Amniotic epithelial cell (primary cell): ENCODE measurements at places on chromosomes 7 and 10.

GRCh38 chr10:10804998-10805740 is 212.5 kb upstream of the CELF2 start:
- peak; percentile 44 for DNase-seq

DNA sequence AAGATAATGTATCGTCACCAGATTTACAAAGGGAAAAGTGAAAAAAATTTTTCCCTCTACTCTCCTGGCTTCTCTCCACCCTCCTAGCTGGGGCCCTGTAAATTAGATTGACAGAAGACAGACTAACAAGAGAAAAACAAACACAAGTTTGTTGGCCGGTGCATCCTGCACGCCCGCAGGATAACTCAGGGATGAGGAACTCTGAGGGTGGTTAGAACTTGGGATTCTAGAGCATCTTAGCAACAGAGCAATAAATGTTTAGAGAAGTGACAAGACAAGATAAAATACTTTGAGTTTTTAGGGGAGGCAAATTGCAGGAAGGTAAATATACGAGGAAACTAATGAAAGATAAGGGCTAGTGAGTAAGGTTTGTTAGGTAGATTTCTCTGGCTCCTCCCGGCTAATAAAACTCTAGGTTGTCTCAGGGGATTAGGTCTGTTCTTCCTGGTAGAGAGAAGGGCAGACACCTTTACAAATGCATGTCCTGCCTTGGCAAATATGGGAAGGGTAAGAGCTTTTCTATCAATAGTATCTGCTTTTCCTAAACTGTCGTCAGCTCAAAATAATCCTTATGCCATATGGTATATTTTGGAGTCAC is 4.3 kb upstream of the UCN3 start:
- no peak for DNase-seq

GRCh38 chr10:28201410-28202400 is 101.2 kb downstream of the MPP7 start:
- DNase-seq: no peak

DNA sequence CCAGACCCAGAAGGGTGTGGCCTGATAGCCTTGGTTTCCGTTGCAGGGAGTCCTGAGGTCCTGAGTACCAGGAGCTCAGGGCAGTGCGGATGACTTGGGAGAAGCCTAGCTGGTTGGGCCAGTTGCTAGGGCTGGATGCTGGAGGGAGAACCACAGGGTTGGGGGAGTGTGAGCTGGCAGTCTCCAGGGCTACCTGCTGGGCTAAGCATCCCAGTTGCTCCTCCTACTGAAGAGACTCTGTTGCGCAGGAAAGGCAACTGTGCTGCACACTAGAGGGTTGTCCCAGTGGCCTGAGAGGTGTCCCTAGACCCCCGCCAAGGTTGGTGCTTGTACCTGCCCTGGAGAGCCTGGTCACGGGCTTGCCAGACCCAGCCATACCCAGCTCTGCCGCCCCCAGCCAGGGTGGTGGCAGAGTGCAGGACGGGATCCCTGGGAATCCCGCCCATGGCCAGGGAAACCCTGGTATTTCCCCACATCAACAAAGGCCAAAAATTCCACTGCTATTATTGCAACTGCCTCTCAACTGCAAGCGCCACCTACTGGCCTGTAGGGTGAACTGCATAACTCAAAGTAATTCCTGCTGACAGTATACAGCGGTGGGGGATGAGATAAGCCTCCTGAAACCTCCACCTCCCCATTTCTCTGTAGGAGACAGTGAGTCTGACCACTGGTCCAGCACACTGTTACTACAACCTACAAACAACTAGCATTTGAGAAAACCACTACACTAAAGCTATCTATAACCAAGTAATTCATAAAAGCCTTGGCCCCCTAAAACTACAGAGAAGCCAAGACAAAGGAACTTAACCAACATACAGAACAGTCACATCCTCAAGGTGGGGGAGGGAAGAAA is 67.6 kb upstream of the DDC start:
- DNase-seq: peak; percentile 69

DNA sequence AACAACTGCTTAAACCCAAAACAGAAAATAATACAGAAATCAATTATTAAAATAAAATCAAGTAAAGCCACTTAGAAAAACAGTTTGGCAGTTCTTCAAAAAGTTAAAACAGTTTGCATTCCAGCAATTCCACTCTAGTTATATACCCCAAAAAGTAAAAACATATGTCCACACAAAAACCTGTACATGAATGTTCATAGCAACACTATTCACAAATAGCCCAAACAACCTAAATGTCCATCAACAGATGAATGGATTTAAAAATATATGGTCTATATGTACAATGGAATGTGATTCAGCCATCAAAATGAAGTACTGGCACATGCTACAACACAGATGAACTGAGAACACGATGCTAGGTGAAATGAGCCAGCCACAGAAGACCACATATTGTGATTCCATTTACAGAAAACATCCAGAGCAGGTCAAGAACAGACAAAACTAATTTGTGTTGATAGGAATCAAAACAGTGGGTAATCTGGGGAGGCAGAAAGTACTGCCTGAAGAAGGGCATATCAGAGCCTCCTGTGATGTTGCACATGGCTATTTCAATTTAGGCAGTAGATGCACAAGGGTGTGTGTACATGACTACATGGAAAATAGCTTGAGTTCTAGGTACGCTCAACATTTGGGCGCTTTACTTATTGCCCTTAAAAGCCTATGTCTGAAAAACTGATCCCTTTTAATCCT is 66.3 kb downstream of the CYTH3 start:
- no peak for DNase-seq

- no peak for DNase-seq
Observed at GRCh38 chr10:28058746-28059145, 59.9 kb upstream of the ODAD2 start.

GRCh38 chr10:108039821-108040584 is 875.5 kb upstream of the SORCS1 start:
- DNase-seq: no peak

- DNase-seq: no peak
Observed at GRCh38 chr7:75900617-75901315, 14.2 kb upstream of the POR start.

DNA sequence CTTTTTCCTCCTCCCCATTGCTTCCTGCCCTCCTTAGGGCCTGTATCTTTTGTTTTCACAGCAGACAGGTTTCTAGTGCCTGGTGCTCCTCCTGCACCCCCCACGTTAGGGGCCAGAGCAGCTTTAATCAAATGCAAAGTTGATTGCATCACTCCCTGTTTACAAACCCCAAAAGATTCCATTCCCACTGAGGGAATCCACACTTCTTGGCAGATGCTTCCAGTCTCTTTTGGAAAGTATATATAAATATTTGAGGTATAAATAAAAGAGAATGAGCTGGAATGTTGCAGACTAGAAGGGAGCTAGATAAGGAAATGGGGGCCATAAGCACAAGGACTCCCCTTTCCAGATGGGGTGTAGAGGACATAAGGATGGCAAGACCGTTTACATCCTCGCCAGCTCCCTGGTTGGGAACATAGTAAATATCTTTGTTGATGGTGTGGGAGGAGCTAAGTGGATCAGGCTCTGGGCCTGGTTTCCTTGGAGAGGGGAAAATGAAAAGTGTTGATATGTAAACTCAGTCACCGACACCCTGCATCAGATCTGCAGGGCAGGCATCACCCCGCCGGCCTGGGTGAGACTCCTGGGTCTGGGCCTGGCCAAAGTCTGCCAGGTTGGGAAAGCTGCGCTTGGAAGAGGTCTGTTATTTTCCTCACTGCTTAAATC is 6.2 kb downstream of the RARRES2 start:
- DNase-seq: peak; percentile 91

DNA sequence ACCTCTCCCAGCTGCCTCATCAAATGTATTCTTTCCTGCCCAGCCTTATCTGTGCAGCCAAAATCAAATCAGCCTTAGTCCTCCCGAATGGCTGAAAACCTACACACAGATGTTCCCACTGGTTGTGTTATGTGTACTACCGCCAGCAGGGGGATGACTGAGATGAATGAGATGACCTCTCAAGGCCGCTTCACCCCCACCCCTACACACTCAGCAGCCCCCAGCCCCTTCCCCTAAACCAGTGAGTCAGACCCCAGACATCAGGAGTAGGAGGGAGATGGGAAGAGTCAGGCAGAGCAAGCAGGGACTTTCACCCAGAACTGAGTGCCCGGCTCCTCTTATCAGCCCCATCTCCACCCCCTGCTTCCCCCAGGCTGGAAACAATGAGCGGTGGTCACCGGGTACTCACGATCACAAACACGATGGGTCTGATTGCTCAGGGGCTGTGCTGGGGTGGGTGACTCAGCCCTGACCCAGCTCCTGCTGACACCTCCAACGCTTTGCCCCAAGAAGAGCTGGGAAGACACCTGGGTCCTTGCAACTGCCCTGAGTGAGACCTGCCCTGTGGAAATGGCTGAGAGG is 6.5 kb upstream of the C10orf105 start:
- peak; percentile 41 for DNase-seq

GRCh38 chr7:116951366-116952292 is 1.7 kb upstream of the ST7 start:
- DNase-seq: no peak

GRCh38 chr7:43232366-43232765 is 119.9 kb downstream of the HECW1 start:
- DNase-seq: peak; percentile 27
